ENCODE measurements at places on chromosomes 1 and 21.

- DNase-seq = no peak
These were observed 288.0 kb downstream of the PBX1 start for GRCh38 chr1:164846731-164847691.

DNA sequence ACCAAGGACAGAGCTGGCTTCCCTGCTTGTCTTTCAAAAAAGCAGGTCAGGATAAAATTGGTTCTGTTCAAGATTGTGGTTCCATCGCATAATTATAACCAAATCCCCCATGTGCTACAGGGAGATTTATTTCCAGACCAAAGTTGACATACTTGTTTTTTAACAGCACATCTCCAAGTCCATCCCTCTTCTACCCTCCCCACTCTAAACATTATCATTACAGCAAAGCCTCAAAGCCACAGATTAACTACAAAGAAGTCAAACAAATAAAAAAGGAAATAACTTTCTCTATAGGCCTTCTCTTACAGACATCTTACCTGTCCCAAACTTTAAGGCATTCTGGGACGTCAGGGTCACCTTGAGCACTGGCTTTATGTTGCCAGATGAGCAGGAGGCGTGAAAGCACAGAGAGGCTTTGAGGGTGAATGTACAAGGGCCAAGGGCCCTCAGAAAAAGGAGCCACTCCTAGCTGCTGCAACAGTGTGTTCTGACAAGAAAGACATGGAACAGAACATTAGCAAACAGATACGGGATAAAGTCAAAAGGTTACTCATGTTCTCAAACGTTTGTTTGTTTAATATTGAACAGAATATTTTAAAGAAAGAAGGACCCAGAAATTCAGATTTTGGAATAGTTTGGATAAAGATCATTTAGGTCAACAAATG is 31.2 kb downstream of the UBR4 start:
- DNase-seq = no peak

GRCh38 chr1:23171181-23171755 is 2.6 kb upstream of the LUZP1 start:
- no peak for DNase-seq

GRCh38 chr1:18139198-18139981 is 31.8 kb downstream of the IGSF21 start:
- no peak for DNase-seq

DNA sequence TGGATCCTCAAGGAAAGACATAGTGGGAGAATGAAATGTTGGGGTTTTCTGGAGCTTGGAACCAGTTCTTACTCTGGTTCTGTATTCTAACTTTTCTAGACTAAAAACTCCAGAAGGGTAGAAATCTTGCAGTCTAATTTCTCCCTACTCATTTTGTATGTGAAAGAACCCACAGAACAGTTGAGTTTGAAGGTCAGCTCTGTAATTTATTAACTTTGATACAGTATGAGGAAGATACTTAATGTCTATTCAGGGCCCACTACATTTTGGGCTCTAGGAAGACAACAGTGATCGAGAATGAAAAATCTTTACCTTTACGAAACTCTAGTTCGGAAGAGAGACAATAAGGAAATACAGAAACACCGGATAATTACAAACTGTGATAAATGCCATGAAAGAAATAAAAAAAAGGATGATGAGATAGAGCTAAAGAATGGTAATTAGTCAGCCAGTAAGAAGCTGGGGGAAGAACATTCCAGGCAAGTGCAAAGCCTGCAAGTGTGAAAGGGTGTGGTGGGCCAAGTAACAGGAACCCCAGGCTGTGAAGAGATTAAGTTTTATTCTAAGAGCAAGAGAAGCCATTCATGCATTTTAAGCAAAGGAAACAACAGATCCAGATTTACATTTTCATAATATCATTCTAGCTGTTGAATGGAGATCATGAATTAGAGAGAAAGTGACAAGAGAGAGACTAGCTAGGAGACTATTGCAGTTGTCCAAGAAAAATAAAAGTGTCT is 159.9 kb upstream of the HMCN1 start:
- DNase-seq = no peak

- peak; percentile 23 for DNase-seq
These were observed 280.3 kb upstream of the FMN2 start for GRCh38 chr1:239811211-239811885.

- DNase-seq = no peak
These were observed 22.0 kb upstream of the BATF3 start for GRCh38 chr1:212721388-212722247.

DNA sequence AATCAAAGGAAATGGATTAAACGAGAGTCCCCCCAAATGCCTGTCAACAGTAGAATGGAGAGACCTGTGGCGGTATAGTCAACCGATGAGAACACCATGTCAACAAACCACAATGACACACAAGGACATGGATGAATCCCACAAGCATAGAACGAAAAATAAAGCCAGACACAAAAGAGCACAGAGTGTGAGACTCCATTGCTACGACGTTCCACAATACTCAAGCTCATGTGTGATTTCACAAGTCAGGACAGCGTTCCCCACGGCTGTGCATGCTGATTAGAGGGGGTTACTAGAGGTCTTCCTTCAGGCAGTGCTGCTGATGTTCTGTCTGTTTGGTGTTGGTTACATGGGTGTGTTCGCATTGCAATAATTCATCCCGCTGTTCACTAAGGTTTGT is 5.8 kb upstream of the PLA2G2D start:
- DNase-seq = no peak

GRCh38 chr1:95512925-95513324 is 278.9 kb downstream of the RWDD3 start:
- no peak for DNase-seq

GRCh38 chr1:50155541-50155940 is 46.8 kb downstream of the ELAVL4 start:
- peak; percentile 73 for DNase-seq

DNA sequence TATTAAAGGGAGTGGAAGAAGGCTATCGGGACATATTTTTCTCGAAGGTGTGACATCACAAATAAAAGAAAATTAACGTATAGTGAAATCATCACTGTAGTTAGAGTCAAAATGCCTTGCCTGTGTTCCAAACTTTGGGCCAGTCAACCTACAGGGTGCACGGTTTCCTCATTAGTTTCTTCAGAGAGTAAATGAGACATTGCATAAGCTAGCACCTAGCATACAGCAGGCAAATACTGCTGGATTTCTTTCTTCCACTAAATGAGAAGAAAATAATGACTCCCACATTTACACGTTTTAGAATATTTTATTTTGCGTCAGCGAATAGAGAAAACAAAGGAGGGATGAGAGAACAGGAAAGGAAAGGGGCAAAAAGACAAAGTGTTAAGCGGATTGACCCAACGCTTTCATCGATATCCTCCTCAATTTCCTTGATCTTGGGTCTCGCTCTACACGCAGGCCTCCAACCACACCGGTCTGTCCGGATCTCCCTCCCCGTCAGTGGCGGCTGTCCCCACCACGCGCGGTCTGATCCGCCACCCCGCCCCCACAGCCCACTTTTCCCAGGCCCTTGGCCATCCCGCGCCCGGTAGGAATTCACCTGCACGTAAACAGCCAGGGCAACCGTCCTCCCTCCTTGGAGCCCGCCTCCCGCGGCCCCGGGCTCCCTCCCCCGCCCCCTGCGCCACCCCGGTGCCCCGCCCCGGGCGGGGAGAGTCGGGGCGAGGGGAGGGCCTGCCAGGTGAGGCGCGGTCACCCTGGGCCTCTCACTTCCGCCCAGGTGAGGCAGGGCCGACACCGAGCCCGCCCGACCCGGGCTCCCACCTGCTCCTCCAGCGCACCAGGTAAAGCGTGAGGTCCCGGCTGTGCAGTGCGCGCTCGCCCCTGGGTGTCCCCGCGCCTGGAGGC is at the start of gene PATJ:
TSS of gene PATJ (plus strand) at position 770 of the 909 bp plus-strand sequence. CDS start 20,413 bp downstream, outside the sequence.
- no peak for DNase-seq

DNA sequence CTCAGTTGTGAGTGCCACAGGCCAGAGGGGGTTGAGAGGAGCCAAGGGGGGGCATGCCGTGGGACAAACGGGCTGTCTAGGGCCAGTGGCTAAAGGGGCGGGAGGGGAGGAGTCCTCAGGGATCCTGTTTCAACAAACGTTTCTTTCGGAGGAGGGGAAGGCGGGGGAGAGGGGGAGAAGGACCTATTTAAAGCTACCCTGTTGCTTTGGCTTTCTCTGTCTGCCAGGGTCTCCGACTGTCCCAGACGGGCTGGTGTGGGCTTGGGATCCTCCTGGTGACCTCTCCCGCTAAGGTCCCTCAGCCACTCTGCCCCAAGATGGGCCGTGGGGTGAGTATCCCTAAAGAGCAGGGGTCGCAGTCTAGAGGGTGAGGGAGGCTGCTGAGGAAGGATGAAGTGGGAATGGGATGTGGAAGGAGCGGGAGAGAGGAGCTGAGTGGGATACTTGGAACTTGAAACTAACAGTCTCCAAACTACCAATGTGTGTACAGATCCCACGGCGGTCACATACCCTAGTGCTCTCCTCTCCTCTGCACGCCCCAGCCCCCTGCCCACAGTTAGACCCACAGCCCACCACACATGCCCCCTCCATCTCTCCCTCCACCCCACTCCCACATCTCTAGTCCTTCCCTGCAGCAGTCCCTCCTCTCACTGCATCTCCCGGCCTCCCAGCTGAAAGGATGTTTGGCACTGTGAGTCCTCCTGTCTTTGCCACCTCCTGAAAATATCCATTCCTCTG is at the start of gene ATP1A2:
TSS of gene ATP1A2 (plus strand) at position 215 of the 738 bp plus-strand sequence. CDS start at position 318, 103 bp downstream.
- DNase-seq = no peak

GRCh38 chr1:189633658-189634057 is 844.0 kb downstream of the BRINP3 start:
- no peak for DNase-seq

DNA sequence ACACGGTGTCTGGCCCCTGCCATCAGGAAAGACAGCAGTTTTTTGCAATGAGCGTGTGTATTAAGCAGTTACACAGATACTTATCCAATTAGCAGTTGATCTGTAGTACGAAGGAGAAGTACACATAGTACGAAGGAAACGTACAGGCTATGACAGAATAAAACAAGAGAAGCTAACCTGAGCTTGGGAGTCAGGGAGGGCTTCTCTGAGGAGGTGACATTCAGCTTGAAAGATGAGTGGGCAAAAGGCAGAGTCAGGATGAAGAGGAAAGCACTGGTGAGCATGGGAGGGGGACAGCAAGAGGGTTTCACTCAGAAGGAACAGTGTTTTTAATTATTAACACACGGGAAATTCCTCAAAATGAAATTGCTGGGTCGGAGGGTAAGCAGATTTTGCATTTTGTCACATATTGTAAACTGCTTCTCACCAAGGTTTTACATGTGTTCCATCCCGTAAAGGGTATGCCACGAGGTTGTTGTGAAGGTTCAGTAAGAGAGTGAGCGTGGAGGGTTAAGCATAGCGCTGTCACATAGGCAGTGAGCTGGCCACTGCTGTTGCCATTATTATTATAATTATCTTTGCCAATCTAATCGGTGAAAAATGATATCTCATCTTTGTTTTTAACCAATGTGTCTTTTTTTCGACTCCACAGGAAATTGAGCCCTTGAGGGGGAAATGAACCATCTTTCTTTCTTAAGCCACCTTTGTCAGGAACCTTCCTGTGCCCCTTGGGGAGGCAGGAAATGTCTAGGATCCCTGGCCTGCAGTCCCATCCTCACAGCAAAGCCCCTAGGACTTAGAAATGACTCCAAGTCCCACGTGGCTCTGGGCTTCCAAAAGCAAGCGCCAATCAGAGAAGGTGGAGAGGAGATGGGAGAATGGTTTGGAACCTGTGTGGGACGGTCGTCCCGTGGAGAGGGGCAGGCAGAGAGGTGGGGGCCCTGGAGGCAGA is 47.3 kb upstream of the POU3F1 start:
- no peak for DNase-seq

DNA sequence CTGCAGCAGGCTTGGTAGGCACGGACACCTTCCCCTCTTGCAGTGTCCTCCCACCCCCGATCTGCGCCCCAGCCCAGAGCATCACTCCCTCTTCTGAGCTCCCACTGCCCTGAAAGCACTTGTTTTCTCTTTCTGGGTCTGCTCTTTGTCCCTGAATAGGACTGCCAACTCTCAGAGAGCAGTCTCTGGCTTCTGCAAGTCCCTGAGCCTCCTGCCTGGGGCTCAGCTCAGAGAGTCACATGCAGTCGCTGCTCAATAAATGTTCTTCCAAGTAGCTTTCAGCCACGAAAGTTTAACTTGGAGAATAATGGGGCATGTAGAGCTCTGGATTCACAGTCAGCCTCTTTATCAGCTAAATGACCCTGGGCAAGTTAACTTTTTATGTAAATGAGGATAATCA is 205.6 kb downstream of the HIVEP3 start:
- DNase-seq = no peak

DNA sequence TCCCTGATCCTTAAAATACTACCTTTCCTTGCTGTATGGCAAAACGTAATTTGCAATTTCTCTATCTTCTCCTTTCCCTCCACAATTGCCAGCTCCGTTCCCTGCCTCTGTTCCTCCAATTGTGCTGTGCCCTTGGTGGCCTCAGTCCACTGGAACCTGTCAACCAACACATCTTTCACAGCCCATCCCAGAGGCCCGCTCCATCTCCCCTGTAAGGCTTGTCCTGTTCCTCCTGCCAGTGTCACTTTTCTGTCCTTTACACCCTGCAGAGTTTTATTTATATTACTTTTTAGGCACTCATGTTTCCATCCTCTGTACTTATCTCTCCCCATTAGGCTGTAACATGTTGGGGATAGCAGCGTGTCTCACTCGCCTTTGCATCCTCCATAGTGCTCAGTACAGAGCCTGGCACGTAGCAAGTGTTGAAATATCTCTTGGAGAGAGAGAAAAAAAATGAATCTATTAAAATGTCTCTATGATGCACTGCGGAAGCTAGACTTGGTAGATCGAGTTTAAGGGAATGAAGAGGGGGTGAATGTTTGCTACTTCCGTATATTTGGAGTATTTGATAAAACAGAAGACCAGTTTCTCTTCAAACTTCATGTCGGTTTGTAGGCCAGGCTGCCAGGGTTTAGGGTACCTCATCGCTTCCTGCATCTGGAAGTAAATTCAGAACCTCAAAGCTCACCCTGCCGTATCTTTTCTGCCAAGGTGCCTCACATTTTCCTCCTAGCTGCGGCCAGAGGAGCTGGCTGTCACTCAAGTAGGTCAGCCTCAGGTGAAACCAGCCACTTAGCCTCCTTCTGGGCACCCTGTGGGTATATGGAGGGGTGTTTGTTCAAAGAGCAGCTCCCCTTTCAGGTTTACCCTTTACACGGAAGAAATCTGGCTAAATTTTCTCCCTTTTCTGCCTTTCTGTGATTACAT is 303.8 kb downstream of the TM2D1 start:
- DNase-seq = no peak

DNA sequence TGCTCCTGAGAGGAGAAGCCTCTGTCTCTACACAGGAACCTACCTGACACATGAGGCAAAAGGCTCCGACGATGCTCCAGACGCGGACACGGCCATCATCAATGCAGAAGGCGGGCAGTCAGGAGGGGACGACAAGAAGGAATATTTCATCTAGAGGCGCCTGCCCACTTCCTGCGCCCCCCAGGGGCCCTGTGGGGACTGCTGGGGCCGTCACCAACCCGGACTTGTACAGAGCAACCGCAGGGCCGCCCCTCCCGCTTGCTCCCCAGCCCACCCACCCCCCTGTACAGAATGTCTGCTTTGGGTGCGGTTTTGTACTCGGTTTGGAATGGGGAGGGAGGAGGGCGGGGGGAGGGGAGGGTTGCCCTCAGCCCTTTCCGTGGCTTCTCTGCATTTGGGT is 3.9 kb upstream of the ACKR1 start:
- no peak for DNase-seq

- DNase-seq = no peak
These were observed 68.5 kb downstream of the CRB1 start for GRCh38 chr1:197336571-197336970.
